Mesenchymal stem cell (in vitro differentiated cells and primary cell): ENCODE measurements at places on chromosomes 16 and 17.

DNA sequence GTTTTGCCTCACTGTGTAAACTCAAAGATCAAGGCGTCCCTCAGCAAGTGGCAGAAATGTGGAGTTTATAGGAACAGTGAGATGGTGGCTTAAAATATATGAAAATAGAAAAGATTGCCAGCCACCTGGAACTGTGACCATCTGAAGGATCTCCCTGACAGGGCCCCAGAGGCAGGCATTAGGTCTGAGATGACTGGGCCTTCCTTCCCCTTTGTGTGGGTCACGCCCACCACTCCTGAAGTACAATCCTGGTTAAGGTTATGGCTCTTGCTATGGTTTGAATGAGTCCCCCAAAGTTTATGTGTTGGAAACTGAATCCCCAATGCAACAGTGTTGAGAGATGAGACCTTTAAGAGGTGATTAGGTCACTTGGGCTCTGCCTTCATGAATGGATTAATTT lies 6.4 kb downstream of the ST6GALNAC2 start:
- DNase-seq = no peak

DNA sequence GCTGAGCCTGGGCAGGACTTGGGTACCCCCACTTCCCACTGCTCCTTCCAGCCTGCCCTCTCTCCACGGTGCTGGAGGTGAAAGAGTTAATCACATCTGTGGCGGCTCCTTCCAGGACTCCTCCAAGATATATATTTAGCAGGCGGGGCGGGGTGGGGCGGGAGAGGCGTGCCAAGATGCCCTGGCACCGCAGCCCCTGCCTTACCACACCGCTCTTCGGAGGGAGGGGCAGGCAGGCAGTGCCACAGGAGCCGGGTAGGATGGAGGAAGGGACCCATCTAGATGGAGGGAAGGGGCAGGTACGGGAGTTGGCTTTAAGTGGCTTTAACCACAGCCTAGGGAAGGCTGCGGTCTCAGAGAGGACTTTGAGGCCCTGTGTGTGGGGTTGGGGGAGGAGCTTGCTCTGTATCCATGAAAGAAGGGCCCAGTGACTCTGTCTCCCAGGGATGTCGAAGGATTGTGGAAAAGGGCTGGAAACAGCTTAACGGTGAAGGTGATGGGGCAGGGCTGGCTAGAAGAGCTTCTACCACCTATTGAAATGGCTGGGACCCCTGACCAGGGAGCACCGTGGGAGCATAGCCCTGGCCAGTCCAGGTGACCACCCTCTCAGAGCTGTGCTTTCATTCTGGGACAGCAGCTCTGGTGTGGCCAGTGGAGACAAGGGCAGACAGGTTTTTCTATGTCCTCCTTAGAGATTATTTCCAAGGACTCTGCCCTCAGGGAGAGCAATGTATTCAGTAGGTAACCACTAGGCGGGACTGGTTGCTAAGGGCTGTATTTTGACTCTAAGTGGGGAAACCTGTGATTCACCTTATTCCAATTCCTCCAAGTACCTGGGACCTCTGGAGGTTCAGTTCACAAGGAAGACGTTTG lies 13.0 kb downstream of the GPR142 start:
- DNase-seq = no peak

DNA sequence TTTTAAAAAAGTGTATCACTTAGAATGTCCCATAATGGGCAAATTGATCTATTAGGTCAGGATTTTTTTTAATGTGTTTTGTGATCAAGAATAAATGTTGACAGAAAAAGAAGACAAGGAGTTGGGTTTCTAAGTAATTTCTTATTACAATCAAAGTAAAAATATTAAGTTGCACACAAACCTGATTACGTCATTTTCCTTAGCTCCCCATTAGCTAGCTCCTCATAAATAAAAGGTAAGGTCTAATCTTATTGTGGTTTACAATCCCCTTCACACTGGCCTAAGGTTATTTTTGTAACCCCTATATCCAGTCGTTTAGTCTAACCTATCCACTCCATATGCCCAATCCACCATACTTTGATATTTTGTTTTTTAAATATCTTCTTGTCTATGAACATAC lies 7.6 kb downstream of the CA10 start:
- DNase-seq = no peak

DNA sequence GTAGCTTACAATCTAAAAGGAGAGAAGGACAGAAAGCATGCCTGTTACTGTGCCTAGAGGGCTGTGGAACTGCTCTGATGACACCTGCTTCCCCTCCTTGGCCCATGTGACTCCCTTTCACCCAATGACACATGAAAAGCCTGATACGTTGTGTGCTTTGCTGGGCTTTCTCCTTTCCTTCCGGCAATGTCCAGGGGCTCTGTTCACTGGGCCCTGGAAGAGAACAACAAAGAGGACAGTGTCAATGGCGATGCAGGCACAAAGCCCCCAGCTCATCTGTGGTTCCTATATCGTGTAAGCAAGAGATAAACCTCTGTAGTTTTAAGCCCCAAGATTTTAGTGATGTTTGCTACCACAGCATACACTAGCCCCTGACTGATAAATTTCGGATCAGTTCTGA lies 306.1 kb downstream of the ABCC12 start:
- DNase-seq = no peak

GRCh38 chr17:40407460-40407859 lies 10.2 kb downstream of the TOP2A start:
- DNase-seq = no peak

GRCh38 chr17:47789611-47790561 lies 31.7 kb downstream of the OSBPL7 start:
- DNase-seq = peak; percentile 60

GRCh38 chr17:32266389-32267301 lies 1.0 kb downstream of the RHBDL3 start:
- DNase-seq = peak; percentile 3

GRCh38 chr17:47967607-47968252 lies 3.2 kb upstream of the CDK5RAP3 start:
- peak; percentile 80 for DNase-seq

DNA sequence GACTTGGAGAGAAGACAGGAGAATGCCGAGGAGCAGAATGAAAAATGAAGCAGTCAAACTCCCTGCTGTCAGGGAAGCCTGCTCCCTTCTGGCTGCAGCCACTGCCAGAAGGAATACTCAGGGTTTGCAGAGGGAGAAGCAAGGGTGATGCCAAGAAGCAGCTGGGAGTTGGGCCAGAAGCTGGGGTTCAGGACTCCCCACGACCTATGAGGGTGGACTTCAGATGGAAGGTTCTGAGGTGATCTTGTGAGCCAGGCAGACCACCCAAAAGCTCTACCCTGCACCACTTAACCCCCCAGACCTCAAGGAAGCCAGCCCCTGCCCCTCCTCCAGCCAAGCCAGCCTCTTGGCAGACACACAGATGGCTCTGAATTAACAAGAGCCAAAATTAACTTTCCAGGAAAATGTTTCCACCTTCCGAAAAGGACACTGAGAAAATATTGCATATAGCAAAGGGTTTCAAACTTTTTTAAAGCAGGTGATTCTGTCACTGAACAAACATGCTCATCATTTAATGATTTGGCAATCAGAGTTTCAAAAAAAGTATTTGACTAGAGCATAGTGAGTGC lies 126.0 kb upstream of the ERCC4 start:
- no peak for DNase-seq

GRCh38 chr17:79372470-79373238 lies 238.2 kb downstream of the RBFOX3 start:
- DNase-seq = no peak

DNA sequence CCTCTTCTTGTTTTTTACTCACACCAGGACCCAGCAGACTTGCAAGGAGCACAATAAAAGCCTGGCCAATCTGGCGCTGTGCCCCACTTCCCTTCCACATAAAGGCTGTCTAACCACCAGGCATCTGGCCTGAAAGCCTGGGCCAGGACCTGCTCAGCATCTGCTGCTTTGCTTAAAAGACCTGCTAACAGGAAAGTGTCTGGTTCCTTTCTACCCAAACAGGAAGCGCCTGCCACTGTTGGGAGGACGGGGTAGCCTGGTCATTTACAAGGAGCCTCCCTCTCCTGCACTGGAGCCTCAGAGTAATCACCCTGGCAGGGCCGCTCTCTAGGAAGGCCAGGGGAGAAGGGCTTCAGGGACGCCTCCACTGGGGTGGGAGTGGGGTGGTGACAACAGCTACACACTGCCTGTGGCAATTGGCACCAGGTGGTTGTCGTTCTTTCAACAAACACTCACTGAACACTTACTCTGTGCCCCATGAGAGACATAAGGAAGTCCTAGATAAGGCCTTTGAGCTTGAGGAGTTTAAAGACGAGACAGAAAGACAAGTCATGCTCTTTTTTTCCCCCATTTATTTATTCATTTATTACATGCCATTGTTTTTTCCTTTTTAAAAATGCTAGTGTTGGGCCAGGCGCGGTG lies 6.3 kb upstream of the MMP28 start:
- peak; percentile 71 for DNase-seq

- no peak for DNase-seq
These were observed 1.4 kb downstream of the SHISA6 start for GRCh38 chr17:11242411-11242810.

GRCh38 chr16:23279721-23280153 lies 22.4 kb upstream of the SCNN1B start:
- DNase-seq = no peak

GRCh38 chr16:12132850-12133440 lies 156.4 kb downstream of the SNX29 start:
- DNase-seq = no peak

- no peak for DNase-seq
These were observed 103.7 kb downstream of the USP22 start for GRCh38 chr17:20938988-20939615.

- DNase-seq = no peak
These were observed 249.4 kb downstream of the PRKCA start for GRCh38 chr17:66551839-66552238.

DNA sequence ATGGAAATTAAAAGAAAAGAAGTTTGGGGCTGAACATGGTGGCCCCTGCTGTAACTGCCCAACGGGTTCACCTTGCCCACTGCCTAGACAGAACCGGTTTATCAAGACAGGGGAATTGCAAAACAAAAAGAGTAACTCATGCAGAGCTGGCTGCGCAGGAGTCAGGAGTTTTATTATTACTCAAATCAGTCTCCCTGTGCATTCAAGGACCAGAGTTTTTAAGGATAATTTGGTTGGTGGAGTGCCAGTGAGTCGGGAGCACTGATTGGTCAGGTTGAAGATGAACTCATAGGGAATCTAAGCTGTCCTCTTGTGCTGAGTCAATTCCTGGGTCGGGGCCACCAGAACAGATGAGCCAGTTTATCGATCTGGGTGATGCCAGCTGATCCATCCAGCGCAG lies 4.4 kb upstream of the SCPEP1 start:
- no peak for DNase-seq

GRCh38 chr16:17529982-17530760 lies 59.4 kb upstream of the XYLT1 start:
- DNase-seq = no peak

DNA sequence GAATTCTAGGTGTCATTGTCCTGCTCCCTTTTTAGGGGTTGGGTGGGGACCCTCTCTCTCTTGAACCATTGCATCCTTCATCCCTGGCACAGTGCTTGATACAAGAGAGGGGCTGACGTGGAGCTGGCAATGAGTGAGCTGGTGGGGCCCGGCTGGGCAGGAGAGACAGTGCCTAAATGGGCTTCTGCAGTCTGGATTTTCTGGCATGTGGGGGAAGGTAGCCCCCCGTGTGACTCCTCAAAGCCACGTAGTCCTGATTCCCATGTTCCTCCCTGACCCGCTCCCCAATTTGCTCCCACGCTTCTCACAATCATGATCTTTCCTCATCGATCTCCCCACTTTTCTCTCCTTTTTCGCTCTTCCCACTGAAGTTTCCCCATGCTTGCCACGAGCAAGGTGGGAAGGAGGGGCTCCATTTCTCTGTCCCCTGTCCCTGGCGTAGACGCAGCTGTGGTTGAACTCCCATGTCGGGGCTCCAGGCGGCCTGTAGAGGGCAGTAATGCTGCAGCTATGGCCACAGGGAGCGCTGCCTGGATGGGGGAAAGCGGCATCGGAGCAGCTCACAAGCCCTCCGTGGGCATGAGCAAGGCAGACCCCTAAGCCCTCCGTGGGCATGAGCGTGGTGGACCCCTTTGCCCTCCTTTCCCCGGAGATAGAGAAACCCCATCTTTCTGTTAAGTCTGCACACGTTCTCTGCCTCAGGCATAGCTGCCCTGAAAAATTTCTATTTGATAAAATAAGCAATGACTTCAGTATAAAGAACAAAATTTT lies 47.5 kb downstream of the HAPSTR1 start:
- DNase-seq = peak; percentile 73

DNA sequence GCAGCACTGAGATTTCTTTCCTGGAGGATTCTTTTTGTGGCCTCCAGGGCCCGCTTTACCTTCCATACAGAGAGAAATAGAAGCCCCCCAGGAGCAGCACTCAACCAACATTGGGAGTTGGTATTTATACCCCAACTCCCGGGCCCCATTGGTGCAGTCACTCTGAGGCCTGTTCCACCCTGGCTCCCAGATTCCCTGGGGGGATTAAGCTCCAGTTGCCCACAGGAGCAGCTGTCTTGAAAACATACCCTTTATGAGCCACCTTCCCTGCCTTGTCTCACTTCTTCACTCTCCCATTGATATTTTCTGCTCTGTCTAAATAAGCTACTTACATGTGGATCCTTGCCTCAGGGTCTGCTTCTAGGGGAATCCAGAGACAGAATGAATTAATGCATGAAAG lies 167.8 kb downstream of the KATNIP start:
- no peak for DNase-seq

DNA sequence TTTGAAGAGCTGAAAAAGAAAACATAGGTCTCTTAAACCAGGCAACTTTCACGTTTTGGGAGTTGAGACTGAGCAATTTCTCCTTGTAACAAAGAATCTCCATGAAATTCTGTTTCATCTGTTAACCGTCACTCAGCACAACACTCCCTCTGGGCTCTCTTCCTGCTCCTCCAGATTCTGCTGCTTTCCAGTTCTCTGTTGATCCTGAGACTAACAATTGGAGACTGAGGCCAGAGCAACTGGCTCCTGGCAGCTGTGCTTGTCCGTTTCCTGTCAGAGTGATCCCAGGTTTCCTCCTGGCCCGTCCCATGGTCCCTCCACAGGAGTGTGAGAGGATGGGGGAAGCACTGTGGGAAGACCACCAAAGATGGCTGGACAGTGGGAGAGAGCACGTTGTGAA lies 32.5 kb downstream of the IST1 start:
- no peak for DNase-seq

DNA sequence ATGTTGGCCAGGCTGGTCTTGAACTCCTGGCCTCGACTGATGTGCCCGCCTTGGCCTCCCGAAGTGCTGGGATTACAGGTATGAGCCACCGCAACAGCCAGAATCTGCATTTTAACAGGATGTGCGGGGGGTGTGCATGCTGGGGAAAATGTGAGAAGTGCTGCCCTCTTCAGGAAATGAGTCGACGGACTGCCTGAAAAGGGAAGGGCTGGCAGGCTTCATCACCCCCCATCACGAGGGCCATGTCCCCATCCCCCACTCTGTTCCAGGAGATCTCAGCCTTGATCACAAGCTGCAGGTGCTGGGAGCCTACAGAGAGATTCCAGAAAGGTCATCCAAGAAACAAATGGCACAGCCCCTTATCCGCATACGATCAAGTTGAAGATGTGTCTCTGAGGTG lies 195.3 kb upstream of the RPL38 start:
- DNase-seq = no peak

- DNase-seq = no peak
These were observed 5.6 kb downstream of the CASKIN1 start for GRCh38 chr16:2190659-2191445.

GRCh38 chr17:14134456-14134855 lies 65.2 kb downstream of the COX10 start:
- no peak for DNase-seq

- DNase-seq = peak; percentile 18
These were observed 32.6 kb downstream of the FA2H start for GRCh38 chr16:74742051-74742481.

GRCh38 chr17:70034158-70034557 lies 40.9 kb upstream of the KCNJ16 start:
- DNase-seq = no peak
